GM20000 (cell line): ENCODE measurements at places on chromosomes 2 and 18.

- no peak for DNase-seq
Observed at GRCh38 chr2:65227020-65227455, 593 bp upstream of the ACTR2 start.

DNA sequence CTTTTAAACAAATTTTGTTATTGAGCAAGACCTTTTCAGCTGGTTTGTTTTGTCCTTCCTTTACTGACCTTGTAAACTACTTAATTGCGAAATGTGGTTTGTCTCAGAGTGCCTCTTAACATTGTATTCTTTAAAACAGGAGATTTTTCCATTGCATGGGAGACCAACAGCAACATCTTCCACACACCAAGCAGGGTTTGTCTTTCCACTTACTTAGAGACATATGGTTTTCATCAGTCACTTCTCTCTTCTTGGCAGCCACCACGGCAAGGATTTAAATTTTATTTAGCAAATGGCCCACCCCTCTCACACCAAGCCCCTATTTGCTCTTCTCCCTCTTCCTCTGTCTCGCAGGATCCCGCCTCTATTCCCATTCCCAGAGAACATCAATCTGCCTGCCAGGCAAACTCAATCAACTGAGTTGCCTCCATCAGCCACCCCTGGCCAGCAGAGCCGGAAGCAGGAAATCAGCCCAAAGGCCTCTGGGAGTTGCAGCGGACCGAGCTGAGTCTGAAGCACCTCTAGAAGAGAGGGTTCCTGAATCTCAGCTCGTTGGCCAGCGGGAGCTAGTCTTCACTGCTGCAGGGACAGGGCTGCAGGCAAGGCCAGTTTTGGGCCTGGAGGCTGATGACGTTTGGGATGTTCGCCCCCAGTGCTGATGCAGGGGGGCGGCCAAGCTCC, 11.3 kb upstream of the CIB4 start:
- DNase-seq = no peak

DNA sequence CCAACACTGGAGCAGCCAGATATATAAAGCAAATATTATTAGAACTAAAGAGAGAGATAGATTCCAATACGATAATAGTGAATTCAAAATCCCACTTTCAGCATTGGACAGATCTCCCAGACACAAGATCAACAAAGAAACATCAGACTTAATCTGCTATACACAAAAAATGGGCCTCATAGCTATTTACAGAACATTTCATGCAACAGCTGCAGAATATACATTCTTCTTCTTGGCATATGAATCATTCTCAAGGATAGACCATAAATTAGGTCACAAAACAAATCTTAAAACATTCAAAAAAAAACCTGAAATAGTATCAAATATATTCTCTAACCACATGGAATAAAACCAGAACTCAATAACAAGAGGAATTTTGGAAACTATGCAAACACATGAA, 23.8 kb upstream of the BAZ2B start:
- no peak for DNase-seq

- no peak for DNase-seq
Observed at GRCh38 chr2:108949316-108950239, 39.4 kb downstream of the EDAR start.

DNA sequence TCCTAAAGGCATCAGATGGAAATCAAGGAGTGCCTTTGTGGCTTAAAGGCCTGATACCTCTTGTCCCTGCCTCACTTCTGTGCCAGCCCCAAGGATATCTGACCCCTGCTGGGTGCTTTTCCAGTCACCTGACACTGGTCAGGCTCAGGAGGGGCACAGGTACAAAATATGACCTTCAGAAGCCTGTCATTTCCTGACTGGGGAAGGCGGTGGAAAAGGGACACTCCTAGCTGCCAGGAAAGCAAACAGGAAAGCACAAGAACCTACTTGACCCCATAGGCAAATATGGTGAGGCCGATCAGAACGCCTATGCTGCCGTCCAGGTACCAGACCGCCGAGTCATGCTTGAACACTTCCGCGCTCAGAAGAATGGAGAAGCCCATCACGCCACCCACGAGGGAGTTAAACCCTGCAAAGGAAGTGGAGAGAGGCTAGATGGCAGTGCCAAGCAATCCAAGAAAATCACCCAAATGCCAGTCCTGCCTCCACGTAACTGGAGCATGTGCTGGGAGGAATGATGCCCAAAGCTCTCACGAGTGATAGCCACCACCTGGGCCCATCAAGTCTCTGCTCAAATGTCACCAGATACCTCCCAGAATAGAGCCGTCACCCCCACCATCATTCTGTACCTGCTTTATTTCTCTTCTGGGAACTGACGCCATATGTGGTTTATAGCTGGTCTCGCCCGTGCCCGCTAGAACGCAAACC, 204.0 kb downstream of the MGAT5 start:
- DNase-seq = no peak
